ENCODE measurements at places on chromosomes 1 and 21.

DNA sequence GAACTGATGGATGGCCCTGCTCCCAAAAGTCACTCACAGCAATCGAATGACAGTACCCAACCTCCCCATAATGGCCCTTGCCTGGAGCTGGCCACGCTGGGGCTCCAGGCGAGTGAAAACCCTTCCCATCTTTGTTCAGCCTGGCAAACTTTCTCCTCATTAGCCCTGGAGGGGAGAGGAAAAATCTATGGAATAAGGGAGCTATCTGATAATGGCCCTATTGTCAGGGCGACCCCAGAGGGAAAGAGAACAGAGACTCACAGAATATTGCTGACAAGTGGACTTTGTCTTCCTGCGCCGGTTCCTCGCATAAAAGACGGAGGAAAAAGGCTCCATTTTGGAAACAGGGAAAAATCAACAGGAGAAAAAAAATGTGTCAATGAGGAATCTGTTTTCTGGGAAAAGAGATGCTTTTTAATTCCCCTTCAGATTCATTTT, 13.0 kb upstream of the ARHGEF16 start:
- no peak for DNase-seq

DNA sequence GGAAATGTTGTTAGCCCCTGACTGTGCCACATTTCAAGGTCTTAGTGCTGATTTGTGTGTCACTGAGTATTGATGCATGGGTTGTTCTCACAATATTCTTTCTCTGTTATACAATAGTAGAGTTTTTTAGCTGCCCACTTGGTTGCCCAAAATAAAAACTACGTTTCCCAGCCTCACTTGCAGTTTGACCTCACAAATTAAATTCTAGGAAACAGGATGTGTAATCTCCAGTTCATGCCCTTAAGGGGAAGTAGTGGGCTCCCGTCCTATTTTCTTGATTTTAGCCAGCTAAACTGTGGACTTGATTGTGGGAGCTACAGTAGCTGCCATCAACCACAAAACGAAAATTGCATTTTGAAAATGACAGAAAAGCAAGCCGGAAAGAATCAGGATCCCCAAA, 27.3 kb upstream of the LAMC1 start:
- DNase-seq: no peak

GRCh38 chr1:229117664-229118300, 153.1 kb upstream of the RAB4A start:
- DNase-seq: no peak

- no peak for DNase-seq
Measured at GRCh38 chr1:233102341-233102740, 151.9 kb downstream of the NTPCR start.

- DNase-seq: no peak
Measured at GRCh38 chr1:98280049-98280448, 359.2 kb upstream of the DPYD start.

GRCh38 chr1:238950784-238951183, 435.6 kb upstream of the CHRM3 start:
- no peak for DNase-seq

DNA sequence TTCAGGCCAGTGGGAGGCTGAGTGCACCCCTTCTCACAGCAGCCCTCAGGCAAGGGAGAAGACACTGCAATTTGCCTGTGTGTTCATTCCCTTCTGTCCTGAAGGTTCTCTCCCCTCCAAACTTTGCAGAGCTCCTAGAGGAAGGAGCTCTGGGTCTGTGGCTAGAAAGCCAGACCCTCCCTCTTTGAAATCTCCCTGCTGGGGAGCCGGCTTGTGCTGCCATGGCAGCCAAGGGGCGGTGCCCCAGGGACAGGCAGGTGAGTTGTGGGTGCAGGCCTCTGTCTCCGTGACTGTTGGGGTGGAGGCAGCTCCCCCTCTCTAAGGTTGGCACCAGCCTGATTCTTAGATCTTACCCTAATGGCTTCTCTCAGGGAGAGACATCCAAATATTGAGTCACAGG, 53.0 kb downstream of the OLFML2B start:
- no peak for DNase-seq

DNA sequence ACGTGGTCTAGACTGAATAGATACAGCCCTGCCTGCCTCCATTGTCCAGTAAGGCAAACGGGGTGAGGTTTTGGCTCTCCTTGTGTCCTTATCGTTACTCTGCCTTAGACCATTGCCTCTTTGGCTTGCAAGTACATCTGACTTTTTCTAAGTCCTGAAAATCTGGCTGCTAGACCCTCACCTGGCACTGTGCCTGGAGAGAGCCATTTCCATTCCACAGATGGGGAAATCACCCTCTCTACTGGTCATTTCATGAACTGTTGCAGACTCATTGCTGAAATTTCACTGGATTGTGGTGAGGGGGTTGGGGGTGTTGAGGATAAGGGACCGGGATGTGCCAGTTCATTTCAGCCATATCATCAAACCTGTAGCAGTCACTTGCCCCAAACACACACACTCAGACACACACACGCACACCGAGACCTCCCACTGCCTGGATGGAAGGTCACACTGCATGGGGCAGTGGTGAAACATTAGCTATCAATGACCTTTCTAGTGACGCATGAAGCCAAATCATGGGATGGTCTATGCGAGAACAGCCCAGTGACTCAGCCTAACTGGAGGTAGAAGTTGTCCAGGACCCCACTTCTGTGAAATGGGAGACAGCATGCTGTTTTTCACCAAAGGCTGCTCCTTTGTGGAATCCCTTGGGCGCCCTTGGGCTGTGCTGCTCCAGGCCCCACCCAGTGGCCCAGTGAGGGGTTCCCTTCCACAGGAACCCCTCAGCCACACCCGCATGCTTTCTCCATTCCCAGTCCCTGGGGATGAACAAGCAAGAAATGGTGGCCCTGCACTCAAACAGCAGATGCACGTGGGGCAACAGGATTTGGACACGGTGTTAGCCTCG, 34.9 kb upstream of the VASH2 start:
- DNase-seq: peak; percentile 12

- DNase-seq: no peak
Measured at GRCh38 chr1:117709249-117709691, 103.4 kb downstream of the TENT5C start.

- no peak for DNase-seq
Measured at GRCh38 chr21:17730782-17731181, 88.4 kb downstream of the C21orf91 start.

DNA sequence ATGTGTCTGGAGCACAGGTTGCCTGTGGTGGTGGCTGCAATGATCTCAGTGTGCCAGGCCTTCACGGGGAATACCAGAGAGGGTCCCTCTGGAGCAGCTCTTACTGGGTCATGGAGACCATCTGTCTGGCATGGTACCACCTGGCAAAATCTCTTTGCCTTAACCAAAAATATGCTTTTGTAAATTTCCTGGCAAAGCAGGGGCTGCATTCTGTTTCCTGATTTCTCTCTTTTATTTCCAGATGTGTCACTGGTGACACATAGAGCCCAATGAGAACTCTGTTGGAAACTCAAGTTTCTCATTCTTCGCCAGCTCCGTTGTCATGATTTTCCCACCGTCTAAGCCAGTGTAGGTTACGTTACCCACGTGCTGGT, 136.5 kb downstream of the FGGY start:
- peak; percentile 70 for DNase-seq

DNA sequence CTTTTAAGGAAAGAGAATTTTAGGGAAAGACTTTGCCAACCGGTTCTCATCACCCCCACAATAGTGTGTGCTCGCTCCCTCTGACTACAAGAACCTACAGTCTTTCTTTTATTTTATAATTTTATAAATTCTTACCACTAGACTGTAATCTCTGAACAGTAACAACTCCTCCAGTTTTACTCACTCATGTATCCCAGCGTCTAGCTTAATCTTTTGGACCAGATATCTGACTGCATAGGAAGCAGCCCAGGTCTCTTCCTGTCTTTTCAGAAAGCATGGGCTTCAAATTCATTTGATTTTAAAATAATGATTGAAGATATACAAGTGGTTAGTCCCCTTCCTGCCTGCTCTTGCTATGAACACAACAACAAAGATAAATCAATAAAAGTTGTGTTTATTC, 19.0 kb upstream of the DUSP10 start:
- no peak for DNase-seq

DNA sequence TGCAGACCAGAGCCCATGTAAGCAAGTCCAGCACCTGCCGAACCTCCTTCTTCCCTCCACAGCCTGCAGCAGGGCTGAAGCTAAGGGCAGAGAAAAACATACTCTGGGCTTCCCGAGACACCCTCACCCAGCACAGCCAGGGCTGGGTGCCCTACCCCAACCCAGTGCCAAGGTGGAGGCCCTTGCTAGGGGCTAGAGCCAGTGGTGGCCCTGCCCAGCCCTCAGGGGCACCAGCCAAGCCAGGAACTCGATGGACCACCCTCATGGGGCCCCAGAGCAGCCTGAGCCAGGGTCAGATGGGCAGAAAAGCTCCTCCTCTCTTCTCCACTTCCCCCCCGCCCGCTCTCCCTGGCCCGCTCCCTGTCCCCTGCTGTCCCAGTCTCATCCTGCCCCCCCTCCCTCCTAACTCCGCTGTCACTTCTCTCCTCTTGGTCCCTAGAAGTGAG, 15.9 kb downstream of the TNFRSF25 start:
- DNase-seq: no peak

- DNase-seq: no peak
Measured at GRCh38 chr1:38789498-38790169, 69.9 kb downstream of the RRAGC start.

- peak; percentile 80 for DNase-seq
Measured at GRCh38 chr1:231885209-231885854, 258.7 kb downstream of the DISC1 start.

GRCh38 chr1:22321917-22322316, 129.7 kb upstream of the ZBTB40 start:
- DNase-seq: no peak

GRCh38 chr21:14073615-14074014, 137.1 kb downstream of the LIPI start:
- no peak for DNase-seq

- DNase-seq: peak; percentile 71
Measured at GRCh38 chr1:66350001-66350547, 183.9 kb upstream of the SGIP1 start.

DNA sequence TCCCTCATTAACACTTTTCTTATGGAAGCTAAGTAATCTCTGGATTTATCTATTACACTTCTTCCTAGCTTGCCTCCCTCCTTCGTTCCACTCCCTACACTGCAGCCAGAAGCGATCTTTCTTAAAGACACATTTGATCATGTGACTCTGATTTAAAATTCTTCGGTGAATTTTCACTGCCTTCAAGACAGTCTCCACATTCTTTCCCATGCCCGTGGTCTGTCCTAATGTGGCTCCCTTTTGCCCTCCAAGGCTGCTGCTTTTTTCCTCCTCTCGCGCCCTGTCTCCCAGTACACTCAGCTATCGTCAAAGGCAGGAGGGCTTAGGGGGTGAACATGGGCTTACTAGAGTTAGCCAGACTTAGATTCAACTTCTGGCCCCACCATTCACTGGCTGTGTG, 64.4 kb downstream of the SDCCAG8 start:
- DNase-seq: peak; percentile 8

GRCh38 chr1:220922951-220923350, 43.7 kb downstream of the HLX start:
- DNase-seq: no peak

GRCh38 chr1:54315099-54315498, 91.1 kb downstream of the SSBP3 start:
- no peak for DNase-seq

DNA sequence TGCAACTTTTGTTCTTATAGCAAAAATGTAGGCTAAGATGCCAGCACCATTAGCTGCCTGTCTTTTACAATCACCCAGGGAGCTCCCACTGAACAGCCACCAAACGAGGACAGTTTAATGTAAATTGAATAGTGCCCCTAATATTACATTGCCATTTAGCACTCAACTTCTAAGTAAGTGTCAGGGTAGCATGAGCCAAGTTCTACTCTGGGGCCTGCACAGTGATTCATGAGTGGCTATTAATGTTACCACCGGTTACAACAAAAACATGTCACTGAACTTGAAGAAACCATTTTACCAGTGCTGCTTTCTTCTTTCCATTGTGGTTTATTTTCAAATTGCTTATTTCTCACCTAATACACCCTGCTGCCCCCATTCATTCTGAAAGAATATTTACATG, 295.6 kb upstream of the RRP15 start:
- DNase-seq: no peak

GRCh38 chr1:229011022-229011421, 259.9 kb upstream of the RAB4A start:
- DNase-seq: no peak

DNA sequence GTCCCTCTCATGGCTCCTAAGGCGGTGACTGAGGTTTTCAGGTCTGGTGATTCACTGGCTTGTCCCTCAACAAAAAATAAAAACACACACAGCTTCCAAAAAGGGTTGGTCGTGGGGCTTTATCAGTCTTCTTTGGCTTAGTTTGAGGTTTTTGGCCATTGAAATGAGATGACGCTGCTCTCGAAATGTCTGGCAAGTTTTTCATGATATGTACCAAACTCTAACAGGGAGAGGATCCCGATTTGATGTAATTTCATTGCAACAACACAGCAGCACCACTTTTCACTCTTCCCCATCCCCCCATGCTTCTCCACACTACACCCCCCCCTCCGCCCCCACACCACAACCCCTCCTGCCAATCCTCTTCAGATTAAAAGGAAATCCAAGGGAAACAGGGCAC, 187.1 kb upstream of the NFIA start:
- DNase-seq: no peak

- no peak for DNase-seq
Measured at GRCh38 chr1:202934755-202935154, 7.7 kb upstream of the KLHL12 start.

- DNase-seq: peak; percentile 55
Measured at GRCh38 chr1:183571678-183572268, 18.5 kb downstream of the NCF2 start.

DNA sequence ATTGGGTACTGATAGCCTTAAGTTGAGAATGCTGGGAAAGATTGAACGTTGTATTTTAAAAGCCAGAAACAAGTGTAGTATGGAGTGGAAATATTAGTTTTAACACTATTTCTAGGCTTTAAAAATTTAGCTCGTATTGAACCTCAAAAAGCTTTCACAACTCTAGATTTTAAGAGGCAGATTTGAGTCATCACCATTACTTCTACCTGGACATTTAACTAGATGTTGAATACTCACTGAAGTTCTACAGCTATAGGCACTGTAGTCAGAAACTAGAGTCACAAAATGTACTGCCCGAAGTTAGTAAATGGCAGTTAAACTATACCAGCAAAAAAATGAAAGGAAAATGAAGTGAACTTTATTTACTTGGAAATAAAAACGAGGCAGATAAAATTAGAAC, 96.5 kb downstream of the NEK7 start:
- no peak for DNase-seq

DNA sequence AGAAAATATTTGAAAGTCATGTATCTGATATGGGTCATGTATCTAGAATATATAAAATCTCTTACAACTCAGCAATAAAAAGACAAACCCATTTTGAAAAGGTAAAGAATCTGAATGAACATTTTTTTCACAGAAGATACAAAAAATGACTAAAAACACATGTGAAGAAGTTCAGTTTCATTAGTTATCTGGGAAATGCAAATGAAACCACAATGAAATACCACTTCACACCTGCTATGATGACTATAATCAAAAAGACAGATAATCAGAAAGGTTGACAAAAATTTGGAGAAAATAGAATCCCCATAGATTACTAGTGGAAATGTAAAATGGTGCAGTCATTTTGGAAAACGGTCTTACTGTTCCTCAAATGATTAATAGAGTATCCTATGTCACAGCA, 631.0 kb downstream of the MRPL39 start:
- no peak for DNase-seq

- peak; percentile 54 for DNase-seq
Measured at GRCh38 chr1:197924516-197925123, 7.4 kb downstream of the LHX9 start.

- DNase-seq: no peak
Measured at GRCh38 chr21:41048623-41049022, 119.3 kb upstream of the BACE2 start.

- peak; percentile 67 for DNase-seq
Measured at GRCh38 chr1:198909973-198910372, 271.1 kb downstream of the PTPRC start.

- DNase-seq: peak; percentile 56
Measured at GRCh38 chr1:26996024-26996423, 2.5 kb downstream of the TRNP1 start.
